ENCODE measurements at places on chromosomes 2 and 18.

DNA sequence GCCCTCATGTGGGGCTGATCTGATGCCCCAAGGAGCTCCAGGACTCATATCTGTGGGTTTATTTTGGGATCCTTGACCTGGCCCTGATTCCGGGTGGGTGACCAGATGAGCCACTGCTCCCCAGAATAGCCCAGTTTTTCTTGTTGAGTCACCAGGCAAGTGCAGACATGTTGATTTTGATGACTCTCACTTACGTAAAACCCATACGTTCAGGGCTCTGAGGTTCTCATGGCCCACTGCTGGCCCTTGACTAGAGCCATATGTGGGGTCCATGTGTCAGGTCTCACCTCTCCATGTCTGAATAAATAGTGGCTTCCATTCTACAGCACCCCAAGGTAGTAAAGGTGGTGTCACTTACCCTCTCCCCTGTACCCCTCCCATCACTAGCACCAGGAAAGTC is 41.9 kb downstream of the CDC42EP3 start:
- DNase-seq: no peak

GRCh38 chr2:140526575-140526974 is 1604.2 kb downstream of the LRP1B start:
- no peak for DNase-seq

- DNase-seq: no peak
These were observed 7.0 kb upstream of the STRN start for GRCh38 chr2:36973320-36973719.

GRCh38 chr18:2410688-2411087 is 160.6 kb downstream of the METTL4 start:
- DNase-seq: no peak

GRCh38 chr2:188272121-188272520 is 19.6 kb upstream of the GULP1 start:
- no peak for DNase-seq

GRCh38 chr2:222992137-222992536 is 59.9 kb upstream of the KCNE4 start:
- no peak for DNase-seq

GRCh38 chr18:3115447-3116030 is 102.6 kb upstream of the LPIN2 start:
- no peak for DNase-seq

- DNase-seq: no peak
These were observed 11.6 kb upstream of the RBMS1 start for GRCh38 chr2:160505256-160505655.

DNA sequence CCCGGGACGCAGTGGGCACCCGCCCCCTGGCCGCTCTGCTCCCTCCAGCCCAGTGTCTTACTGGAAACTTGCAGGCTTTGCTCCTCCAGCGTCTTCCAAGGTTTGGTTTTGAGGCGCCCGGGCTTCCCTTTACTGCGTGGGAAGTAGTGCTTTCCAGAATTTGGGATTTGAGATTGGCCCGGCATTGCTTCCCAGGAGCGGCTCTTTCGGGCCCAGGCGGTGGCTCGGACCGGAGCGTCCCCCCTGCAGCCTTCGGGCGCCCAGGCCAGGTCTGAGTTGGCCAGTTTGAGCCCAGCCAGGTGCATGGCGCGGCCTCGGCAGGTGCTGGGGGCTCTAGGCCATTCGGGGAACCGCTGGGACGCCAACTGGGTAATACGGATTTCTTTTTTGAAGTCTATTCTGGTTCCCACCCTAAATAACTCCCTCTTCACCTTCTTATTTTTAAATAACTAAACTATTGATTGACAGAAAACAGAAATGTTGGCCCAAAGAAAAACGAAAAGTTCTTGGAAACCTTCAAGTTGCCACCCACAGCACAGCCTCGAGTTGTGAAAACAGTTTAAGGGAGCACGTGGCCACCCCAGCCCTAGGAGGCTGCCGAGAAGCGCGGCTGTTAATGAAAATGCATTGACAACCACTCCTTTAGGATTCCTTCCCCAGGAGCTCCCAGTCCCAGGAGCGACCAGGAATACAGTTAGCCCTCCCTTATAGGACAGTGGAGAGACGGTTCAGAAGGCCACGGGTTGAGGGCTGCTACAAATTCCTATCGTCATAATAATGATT is 766 bp downstream of the SNTG2 start:
- no peak for DNase-seq

GRCh38 chr2:215161301-215161829 is 22.9 kb upstream of the ABCA12 start:
- DNase-seq: no peak

- no peak for DNase-seq
These were observed 74.3 kb downstream of the ICOS start for GRCh38 chr2:204010628-204011560.

DNA sequence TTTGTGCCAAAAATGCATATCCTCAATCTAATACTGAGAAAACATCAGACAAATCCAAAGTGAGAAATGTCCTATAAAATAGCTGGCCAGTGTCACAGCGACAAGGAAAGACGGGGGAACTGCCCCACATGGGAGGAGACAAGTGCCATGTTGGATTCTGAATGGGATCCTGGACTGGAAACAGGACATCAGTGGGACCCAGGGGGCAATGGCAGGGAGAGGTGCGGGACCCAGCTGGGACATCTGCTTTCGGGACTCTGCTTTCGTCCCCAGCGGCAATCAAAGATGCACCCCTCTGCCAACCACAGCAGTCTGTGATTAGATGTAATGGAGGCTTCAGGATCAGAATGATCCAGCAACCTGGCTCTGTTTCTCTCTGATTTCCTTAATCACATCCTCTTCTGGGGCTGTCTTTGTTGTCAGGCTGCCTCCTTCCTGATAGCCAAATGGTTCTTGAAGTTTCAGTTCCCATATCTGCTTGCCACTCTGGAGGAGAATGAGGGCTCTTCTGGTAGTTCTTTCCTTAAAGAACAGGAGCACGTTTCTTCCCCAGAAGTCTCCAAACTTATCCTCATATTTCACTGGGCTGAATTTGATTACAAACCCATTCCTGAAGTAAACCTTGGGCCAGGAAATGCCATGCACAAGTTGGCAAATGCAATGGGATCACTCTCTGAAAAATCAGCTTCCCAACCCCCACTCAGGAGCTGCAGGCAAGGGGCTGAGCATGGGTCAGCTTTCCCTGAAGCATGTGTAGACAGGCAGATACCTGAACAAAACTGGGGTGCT is 13.6 kb upstream of the PROC start:
- no peak for DNase-seq

DNA sequence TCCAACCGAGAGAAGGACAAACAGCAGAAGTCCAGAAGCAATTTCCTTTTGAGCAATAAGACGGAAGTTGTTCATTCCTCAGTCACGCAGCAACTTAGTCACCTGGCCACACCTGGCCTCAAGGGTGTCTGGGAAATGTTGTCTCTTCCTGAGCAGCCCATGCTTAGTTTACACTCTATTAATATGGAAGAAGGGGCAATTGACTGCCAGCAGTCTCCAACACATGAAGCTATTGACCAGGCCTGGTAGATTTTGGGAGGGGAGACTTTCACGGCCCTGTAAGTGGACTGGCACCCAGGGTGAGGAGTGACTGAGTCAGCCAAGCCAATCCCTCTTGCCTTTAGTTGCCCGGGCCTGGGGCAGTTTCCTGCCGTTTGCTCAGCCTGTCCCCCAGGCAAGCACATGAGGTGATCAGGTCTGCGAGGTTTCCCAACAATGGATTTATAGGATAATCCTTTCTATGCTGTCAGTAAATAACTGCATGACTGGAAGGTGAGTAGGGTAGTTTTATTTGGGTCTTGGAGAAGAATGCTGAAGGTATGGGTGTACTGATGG is 43.8 kb upstream of the PPP4R1 start:
- DNase-seq: no peak

Measured in CD8-positive, alpha-beta memory T cell (primary cell).